ENCODE measurements at places on chromosomes 3 and 15.

DNA sequence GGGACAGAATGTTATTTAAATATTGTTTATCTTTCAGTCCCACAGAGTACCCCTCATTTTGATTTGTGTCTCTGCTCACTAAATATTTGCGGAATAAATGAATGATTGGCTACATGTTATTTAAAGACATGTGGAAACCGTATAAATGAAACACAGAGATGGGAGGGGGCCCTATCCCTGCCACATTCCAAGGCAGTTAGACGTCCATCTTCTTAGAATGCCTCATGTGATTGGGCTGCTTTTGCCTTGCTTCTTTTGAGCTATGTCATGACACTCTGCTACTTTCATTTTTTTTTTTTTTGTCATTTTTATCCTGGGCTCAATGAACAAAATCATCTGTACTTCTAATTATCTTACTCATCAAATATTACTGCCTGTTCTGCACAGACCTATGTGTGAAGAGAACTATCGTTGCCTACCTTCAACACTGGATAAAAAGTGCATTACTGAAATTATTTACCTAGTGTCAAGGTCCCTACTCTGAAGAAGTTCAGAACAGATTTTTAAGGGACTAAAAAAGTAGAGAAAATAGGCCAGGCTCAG is 83.9 kb upstream of the FAM98B start:
- DNase-seq: no peak

DNA sequence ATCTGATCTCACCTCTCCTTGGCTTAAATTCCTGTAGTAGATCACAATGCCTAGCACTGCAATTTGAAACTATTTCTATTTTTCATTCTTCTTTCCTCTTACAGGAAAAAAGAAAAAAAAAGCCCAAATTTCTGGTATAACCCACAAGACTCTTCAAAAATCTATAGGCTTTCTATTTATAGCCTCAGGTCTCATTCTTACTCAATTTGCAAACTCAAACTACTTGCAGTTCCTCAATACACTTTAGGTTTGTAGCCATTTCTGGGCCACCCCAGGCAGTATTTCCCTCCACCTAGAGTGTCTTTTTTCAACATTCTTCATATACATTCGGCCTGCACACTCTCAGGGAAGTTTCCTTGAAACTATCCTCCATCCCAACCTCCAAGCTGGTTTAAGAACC is 169.0 kb downstream of the TBC1D5 start:
- no peak for DNase-seq

DNA sequence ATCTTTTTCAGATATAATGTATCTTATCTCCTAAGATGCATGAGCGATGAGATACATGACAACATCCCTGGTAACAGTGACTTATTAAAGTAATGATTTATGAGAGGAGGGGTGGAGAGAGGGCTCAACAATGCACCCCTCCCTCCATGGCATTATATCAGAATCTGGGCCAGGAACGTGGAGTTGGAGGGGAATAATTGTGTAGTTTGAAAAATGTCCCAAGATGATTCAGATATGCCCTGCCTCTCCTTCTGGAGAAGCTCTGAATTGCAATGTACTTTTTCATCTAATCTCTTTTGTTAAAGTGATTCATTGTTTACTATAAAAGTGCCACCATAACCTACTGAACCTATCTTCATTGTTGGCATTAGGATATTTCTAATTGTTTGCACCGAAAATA is 86.5 kb downstream of the FRMD4B start:
- DNase-seq: no peak

GRCh38 chr3:141065841-141066805 is 15.0 kb downstream of the SPSB4 start:
- DNase-seq: no peak

- DNase-seq: no peak
Measured at GRCh38 chr3:354432-354831, 157.9 kb downstream of the CHL1 start.

DNA sequence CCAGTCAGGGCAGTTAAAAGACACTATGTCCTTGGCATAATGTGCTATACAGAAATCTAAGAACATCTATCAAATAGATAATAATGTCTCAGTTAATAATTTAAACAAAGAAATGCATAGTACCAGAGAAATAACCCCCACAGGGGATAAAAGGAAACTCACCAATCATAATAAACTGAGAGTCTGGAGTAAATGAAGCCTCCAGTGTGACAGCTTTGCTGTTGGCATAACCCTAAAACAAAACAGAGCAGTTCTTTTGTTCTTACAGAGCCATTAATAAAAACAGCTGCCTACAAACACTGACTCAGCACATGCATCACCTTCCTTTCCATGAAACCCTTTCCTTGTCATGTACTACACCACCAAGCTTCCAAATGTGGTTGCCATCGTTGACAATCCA is 13.5 kb downstream of the PPM1M start:
- no peak for DNase-seq

DNA sequence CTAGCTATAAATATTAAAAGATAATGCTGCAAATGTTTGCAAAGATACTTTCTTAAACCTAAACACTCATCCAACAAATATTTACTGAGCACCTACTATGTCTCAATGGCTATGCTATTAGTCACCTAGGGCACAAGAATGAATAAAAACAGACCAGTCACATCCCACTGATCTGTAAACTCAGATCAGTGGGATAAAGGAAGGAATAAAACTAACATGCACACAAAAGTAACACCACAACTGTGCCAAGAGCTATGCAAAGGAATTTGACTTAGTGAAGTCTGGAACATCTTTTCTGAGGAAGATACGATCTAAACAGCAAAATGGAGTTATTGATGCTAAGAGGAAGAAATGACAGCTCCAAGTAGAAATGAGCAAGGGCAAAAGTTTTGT is 56.6 kb downstream of the CBLB start:
- DNase-seq: no peak

DNA sequence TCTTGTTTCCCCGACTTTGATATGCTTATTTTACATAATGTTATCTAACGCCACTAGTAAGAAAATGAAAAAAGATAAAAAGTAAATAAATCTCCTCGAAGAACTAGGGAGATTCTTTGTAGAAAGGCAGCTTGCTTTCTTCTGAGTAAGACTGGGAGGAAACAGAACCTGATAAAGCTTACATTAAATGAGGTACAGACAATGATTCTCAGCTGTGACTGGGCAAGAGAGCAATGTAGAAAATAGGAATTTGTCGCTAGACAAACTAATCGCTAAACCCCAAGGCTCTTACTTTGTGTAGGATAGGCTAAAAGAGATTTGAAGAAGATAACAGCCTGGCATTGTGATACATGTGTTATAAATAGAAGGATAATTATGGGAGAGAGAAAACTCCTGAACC is 919.0 kb upstream of the ALCAM start:
- no peak for DNase-seq

DNA sequence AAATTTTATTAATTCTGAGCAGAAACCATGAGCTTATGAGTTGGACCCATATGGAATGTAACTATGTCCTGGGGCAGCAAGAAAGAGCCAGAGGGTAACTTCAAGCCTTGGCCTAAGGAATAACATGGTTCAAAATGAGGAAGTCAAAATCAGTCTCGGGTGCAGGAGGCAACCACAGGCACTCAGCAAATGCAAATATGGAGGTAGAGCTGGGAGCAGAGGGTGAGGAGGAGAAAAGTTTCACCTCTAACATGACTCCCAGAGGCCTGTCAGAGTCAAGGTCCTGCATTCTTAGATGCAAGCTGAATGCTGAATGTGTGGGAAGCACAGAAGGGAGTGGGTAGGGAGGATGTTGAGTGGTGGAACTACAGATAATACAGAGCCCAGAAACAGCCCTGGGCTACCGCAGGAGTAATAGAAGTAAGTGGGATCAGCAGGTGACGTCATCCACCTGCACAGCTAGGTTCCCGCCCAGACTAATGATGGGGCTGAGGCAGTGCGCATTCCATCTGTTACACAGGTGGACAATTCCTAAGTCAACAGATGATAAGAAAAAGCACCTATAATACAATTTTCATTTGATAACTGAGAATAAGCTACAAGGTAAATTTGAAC is 279.8 kb upstream of the ARRDC4 start:
- DNase-seq: no peak
